ENCODE measurements at places on chromosomes 3 and 15. TPM values are rescaled to one million over a fixed set of nuclear protein-coding genes. Genes with fewer than 3 reads are reported as not detected.
A peak's percentile ranks its signal among the peaks of the same experiment; 100 is the strongest.

DNA sequence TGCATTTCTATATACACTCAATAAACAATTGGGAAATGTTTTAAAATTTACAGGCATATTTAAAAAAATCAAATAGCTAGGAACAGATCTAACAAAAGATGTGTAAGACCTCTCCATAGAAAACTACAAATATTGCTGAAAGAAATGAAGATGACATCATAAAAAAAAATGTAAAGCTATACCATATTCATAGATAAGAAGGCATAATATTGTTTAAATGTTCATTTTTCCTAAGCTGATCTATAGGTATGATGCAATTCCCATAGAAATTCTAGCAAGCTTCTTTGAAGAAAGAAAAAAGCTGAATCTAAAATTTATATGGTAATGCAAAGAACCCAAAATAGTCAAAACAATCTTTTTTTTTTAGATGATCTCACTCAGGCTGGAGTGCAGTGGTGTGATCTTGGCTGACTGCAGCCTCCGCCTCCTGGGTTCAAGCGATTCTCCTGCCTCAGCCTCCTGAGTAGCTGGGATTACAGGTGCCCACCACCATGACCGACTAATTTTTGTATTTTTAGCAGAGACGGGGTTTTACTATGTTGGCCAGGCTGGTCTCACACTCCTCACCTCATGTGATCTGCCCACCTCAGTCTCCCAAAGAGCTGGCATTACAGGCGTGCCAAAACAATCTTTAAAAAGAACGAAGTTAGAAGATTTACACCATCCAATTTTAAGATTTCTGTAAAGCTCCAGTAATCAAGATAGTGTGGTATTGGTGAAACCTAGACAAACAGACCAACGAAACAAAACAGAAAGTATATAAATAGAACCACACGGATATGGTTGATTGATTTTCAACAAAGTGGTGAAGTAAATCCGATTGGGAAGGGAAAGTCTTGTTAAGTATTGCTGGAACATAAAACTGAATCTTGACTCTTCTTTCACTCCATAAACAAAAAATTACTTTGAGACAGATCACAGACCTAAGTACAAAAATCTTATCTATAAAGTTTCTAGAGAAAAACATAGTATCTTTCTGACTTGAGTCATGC lies 6.3 kb upstream of the BHLHE40 start:
- no peak overlapping the region for H3K27ac ChIP-seq
- H3K27me3 ChIP-seq, result no peaks in the 10 kb centered on the region
- no peak for DNase-seq
- H3K4me3 ChIP-seq, result no peak overlapping the region
- no peaks in the 10 kb centered on the region for H3K36me3 ChIP-seq

GRCh38 chr3:5891711-5892110 lies 704.2 kb downstream of the EDEM1 start:
- no peaks in the 10 kb centered on the region for H3K27me3 ChIP-seq
- no peaks in the 10 kb centered on the region for H3K4me1 ChIP-seq

- no peaks in the 10 kb centered on the region for H3K27me3 ChIP-seq
- no peak for DNase-seq
- no peak overlapping the region for H3K4me3 ChIP-seq
- no peak overlapping the region for H3K27ac ChIP-seq
- no peaks in the 10 kb centered on the region for H3K36me3 ChIP-seq
These were observed 16.8 kb upstream of the APEH start for GRCh38 chr3:49657208-49657915.

Gene THRB
- total RNA-seq, result 19.4 TPM

Gene CCDC39
- total RNA-seq, result not detected

DNA sequence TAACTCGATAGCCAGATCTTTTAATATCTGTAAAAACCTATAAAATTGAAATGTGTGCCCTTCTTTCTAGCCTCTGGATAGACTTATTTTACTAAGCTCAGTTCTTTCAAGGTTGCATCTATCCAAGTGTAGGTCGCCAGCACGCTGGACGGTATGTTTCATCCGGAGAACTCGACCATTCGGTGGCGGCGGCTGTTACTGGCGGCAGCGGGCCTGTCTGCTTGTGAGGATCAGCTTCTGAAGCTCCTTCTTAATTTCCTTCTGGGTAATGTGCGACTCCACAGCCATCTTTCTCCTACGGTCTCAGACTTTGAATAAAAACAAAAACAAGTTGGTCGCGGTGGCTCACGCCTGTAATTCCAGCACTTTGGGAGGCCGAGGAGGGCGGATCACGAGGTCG lies 4.1 kb downstream of the PP2D1 start:
- H3K4me1 ChIP-seq, result no peaks in the 10 kb centered on the region
- H3K27me3 ChIP-seq, result no peaks in the 10 kb centered on the region
- no peak overlapping the region for H3K27ac ChIP-seq
- no peak overlapping the region for H3K4me3 ChIP-seq
- no peaks in the 10 kb centered on the region for H3K36me3 ChIP-seq

GRCh38 chr15:68410466-68411342 lies 21.3 kb downstream of the ITGA11 start:
- no peak overlapping the region for H3K27ac ChIP-seq
- no peaks in the 10 kb centered on the region for H3K27me3 ChIP-seq
- H3K4me1 ChIP-seq, result no peaks in the 10 kb centered on the region
- H3K4me3 ChIP-seq, result no peak overlapping the region
- DNase-seq, result no peak

Gene USP4
- total RNA-seq, result 36.4 TPM

GRCh38 chr3:80559701-80560100 lies 791.9 kb upstream of the ROBO1 start:
- DNase-seq, result no peak
- no peaks in the 10 kb centered on the region for H3K4me1 ChIP-seq
- H3K36me3 ChIP-seq, result no peaks in the 10 kb centered on the region

DNA sequence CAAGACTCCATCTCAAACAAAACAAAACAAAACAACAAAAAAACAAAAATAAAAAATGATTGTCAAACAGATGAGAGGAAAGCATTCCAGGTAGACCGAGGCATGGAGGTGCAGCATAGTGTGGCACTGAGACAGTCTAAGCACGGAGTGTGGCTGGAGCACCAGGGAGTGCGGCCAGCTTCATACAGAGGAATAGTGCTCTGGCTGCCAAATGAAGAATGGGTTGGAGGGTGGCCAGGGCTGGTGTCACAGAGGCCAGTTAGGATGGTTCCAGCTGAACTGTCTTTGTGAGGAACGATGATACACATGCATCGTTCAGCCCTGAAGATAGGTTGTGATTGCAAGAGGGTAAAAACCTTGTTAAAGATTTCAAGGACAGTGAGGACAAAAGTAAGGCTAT lies 28.3 kb downstream of the MITF start:
- H3K36me3 ChIP-seq, result no peaks in the 10 kb centered on the region
- no peaks in the 10 kb centered on the region for H3K27me3 ChIP-seq
- H3K27ac ChIP-seq, result no peak overlapping the region
- no peak overlapping the region for H3K4me3 ChIP-seq
- H3K4me1 ChIP-seq, result peaks cover 68% of the 10 kb centered on the region

DNA sequence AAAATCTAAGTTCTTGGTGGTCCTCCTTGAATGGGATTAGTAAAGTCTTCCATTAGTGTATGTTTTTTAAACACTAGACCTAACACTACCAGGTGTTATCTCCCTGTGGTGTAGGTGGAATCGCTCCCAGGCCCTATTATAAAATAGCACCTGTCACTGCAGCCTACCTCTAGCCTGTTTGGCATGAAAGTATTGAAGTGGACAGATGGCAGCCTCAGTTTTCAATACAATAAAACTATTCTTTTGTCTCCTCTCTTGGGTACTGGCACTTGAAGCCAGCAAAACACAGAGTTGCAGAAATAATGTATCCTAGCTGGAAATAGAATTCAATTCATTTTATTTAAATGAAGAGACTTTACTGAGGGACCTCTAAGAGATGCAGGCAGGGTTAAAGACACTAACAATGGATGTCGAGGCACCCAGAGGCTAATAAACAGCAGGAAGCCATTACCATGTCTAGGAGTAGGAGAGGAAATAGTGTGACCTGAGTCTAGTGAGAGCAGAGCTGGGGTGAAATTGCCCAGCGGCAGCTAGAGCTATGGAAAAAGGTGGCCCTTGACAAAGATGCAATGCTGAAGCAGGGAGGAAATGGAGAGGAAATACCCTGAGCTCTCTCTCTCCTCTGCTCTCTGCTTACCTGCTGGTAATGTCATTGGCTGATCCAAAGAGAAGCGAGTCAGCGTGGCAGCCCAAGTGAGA lies 49.1 kb upstream of the TMEM158 start:
- no peaks in the 10 kb centered on the region for H3K36me3 ChIP-seq
- DNase-seq, result no peak
- no peak overlapping the region for H3K4me3 ChIP-seq
- H3K4me1 ChIP-seq, result no peaks in the 10 kb centered on the region

Gene AP3B2
- total RNA-seq, result 0.82 TPM

Gene C3orf20
- 0.19 TPM for total RNA-seq

- H3K4me1 ChIP-seq, result no peaks in the 10 kb centered on the region
- no peak overlapping the region for H3K27ac ChIP-seq
- H3K27me3 ChIP-seq, result no peaks in the 10 kb centered on the region
- H3K36me3 ChIP-seq, result no peaks in the 10 kb centered on the region
- H3K4me3 ChIP-seq, result no peak overlapping the region
These were observed 443.8 kb downstream of the NLGN1 start for GRCh38 chr3:173841334-173841733.

Gene PDZRN3
- 13.6 TPM for total RNA-seq

GRCh38 chr15:64158363-64159134 lies 4.3 kb downstream of the PPIB start:
- no peak for DNase-seq
- H3K4me3 ChIP-seq, result no peak overlapping the region
- H3K4me1 ChIP-seq, result no peaks in the 10 kb centered on the region
- no peaks in the 10 kb centered on the region for H3K36me3 ChIP-seq

DNA sequence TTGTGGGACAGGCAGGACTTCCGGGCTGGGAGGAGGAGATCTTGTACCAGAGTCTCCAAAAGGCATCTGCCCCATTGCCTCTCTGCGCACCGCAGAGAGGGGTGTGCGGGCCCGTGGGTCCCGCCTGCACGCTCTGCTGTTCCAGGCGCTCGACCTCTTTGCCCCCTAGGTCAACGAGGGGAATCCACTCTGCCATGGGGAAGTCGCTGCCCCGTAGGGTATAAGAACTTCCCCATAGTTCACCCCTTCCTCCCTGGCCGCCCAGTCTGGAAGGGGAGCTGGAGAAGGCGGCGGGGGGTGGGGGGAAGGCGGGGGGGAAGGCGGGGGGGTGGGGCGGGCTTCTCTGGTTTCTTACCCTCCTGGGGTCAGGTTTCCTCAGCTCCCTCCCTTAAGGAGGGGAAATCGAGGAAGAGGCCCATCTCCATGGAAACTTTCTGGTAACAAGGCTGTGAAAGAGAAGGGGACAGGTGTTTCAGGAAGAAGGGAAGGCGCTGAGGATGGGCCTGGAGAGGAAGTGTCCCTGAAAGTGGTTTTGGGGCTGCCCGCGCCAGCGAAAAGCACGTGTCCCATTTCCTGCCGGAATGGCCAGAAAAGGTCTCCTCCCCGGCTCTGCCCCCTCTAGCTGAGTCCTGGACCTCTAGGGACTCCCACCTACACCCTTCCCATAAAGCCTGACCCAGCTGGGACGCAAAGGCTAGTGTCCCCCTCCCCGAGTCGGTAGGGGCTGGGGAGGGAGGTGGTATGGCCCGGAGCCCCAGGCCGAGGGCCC lies 27.5 kb downstream of the NR1I2 start:
- H3K36me3 ChIP-seq, result no peaks in the 10 kb centered on the region
- no peak overlapping the region for H3K4me3 ChIP-seq
- H3K4me1 ChIP-seq, result no peaks in the 10 kb centered on the region
- H3K27ac ChIP-seq, result no peak overlapping the region
- H3K27me3 ChIP-seq, result no peaks in the 10 kb centered on the region
- DNase-seq, result no peak

DNA sequence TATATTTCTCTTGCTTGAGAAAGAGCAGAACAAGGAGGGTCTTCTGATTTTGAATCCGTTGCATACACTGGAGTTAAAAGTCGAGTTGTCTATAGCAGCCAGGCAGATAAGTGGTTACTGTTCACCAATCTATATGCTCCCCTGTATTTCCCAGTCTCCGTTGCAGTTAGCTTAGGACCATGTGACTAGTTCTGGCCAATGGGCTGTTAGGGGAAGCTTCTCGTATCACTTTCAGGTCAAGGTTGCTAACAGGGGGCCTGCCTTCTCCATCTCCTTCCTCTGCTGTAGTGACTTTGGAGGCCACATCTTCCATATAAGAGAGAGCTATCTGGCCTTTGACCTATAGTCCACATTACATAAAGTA lies 188.5 kb upstream of the KBTBD8 start:
- peaks cover 6% of the 10 kb centered on the region for H3K4me1 ChIP-seq
- H3K36me3 ChIP-seq, result no peaks in the 10 kb centered on the region

DNA sequence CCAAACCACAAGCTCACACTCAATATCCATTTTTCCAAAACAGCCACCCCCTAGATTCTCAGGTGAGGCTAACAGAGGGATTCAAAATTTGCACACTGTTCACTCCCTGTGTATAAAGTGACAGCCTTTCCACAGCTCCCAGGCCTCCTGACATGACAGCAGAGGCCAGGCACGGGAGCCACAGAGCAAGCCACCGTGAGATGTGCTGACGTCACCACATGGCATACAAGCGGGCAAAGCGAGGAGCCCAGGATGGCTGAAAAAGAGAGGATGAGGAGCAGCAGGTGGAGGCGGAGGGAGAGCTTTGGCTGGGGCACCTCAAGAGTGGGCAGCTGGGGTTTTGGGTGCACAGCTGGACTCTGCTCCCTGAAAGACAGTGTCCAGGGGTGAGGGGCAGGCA lies 27.1 kb downstream of the EHD4 start:
- peak overlapping the region; percentile 82 for H3K27ac ChIP-seq
- no peaks in the 10 kb centered on the region for H3K27me3 ChIP-seq
- no peak overlapping the region for H3K4me3 ChIP-seq
- peaks cover 61% of the 10 kb centered on the region for H3K4me1 ChIP-seq

Gene SYNPR
- total RNA-seq, result not detected

DNA sequence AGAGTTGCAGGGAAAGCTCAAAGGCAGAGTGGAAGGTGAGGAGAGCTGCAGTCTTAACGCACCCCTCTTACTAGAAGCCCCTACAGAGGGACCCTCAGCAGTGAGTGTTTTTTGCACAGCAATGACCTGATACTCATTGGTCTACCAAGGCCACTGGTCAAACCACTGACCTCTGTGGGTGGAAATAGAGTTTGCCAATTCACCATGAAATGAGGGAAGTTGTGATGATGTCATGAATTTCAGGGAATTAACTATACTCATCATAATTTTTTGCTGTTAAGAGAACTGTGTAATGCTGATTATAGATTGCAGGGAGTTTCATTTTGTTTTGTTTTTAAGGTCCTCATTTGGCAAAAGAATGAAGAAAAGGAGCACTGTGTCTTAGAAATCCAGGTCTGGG lies 101.7 kb upstream of the SMAD3 start:
- no peak for DNase-seq
- no peaks in the 10 kb centered on the region for H3K27me3 ChIP-seq
- H3K4me1 ChIP-seq, result no peaks in the 10 kb centered on the region
- H3K4me3 ChIP-seq, result no peak overlapping the region

Gene EHHADH
- total RNA-seq, result 25.0 TPM

Gene ULK3
- total RNA-seq, result 28.2 TPM

Gene MORC1
- not detected for total RNA-seq

- no peaks in the 10 kb centered on the region for H3K36me3 ChIP-seq
- H3K4me1 ChIP-seq, result peaks cover 72% of the 10 kb centered on the region
- H3K4me3 ChIP-seq, result no peak overlapping the region
- peak overlapping the region; percentile 82 for H3K27ac ChIP-seq
- H3K27me3 ChIP-seq, result no peaks in the 10 kb centered on the region
- peak; percentile 56 for DNase-seq
These were observed 429.8 kb downstream of the FOXP1 start for GRCh38 chr3:71153713-71154112.
